ENCODE measurements at places on chromosomes 5 and 9. TPM values are rescaled to one million over a fixed set of nuclear protein-coding genes. Genes with fewer than 3 reads are reported as not detected.

DNA sequence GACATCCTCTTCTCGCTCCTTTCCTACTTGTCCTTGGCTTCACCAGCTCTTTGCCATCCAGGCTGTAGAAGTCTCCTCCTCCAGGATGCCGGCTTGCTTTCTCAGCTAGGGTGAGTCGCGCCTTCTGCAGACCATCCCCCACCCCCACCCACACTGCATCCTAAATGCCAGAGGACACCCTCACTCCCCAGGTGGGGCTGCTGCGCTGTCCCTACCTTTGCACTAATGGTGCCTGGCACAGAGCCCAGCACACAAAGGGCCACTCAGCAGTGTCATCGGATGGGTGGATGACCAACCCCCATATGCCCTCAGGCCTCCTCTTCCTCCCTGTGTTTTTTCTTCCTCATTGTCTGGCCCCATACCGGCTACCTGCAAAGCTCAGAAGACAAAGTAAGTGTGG lies 14.8 kb downstream of the IL9 start:
- DNase-seq: no peak

- no peak for DNase-seq
Measured at GRCh38 chr5:83277953-83278352, 193.6 kb upstream of the VCAN start.

- no peak for DNase-seq
Measured at GRCh38 chr9:107488375-107489143, 1.0 kb downstream of the KLF4 start.

GRCh38 chr9:105912863-105913516 lies 218.6 kb downstream of the TMEM38B start:
- DNase-seq: peak; percentile 70

The SLC25A51 gene
- total RNA-seq: 34.3 TPM

DNA sequence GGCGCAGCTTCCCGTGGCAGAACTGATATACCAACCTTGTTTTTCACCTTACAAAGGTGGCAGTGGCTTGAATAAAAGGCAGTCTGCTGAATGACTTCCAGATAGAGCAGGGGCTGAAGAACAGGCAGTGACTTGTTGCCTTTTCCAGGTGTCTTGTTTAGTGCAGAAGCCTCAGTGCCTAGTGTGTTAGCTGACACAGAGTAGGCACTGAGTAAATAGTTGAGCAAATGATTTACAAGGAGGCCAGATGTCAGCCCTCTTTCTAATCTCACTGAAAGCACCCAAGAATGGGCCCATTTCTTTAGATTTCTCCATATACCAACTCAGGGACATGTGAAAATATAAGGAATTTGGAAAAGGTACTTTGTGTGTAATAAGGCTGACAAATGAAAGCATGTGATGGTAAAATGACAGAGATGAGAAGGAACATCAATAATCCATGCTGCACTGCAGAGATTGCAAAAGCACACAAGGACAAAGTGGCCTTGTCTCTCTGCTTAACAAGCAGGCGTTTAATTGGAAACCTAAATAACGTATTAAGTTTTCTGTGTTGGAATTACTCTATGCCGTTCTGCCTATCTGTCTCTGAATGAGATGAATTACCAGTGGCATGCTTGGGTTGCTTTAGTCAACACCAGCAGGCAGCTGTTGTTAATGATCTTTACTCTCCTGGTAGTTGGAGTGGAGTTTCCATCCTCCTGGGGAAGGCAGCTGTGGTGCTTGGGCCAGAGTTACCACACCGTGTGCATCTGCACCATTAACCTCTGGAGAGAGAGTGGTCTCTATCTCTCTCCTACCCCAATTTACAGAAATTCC lies 360.1 kb upstream of the C9orf72 start:
- no peak for DNase-seq

DNA sequence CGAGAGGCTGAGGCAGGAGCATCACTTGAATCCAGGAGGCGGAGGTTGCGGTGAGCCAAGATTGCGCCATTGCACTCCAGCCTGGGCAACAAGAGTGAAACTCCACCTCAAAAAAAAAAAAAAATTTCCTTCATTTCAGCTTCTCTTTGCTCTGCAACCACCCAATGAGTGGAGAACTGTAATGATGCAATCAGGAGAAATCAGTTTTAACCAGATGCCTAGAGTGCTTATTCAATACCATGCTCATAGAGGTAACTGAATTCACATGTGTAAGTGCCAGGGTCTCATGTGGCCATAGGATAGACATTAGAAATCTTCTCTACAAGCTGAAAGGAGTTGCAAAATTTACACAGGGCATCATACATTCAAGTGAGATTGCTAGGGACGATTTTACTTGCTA lies 70.6 kb downstream of the HMHB1 start:
- no peak for DNase-seq

The ELAVL2 gene
- not detected for total RNA-seq

- peak; percentile 68 for DNase-seq
Measured at GRCh38 chr5:43041669-43042175, 1.6 kb upstream of the ANXA2R start.

DNA sequence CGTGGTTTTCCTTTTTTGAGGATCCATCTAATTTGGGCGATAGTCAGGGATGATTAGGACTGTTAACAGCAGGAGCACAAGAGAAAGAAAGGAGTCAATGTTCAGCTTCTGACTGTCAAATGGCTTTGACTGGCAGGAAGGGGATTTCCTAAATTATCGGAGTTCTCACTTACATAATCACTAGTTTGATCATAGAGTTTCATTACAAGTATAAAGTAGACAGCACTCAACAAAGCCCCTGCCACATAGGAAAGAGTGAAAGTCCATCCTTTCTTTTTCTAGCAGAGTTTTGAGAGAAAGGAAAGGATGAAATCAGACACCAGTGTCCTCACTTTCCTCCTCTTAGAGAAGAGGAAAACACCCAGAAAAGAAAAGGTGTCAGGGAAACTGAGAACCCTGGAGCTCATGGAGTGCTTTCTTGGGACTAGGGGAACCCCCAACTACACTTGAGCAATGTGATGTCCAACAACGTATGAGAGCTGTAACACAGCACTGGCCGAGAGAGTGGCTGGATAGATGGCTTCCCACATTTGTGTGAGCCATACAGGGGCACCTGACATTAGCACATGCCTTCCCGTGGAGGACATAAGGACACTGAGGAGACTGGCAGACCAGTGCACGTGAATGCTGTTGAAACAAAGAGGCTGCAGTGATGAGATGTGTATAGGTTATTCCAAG lies 26.0 kb upstream of the LPAR1 start:
- DNase-seq: no peak

DNA sequence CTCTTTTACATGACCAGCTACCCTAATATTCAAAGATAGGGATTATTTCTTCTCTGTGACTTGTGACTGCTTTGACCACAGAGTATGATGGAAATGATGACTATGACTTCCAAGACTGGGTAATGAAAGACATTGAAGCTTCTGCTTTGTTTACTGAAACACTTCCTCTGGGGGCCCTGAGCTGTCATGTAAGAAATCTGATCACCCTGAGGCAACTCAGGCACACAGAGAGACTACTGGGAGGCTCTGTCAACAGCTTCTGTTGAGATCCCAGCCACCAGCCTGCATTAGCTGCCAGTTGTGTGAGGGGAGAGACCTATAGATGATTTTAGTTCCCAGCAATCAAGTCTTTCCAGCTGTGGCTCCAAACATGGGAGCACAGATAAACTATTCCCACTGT lies 76.5 kb downstream of the KCTD16 start:
- DNase-seq: peak; percentile 0

DNA sequence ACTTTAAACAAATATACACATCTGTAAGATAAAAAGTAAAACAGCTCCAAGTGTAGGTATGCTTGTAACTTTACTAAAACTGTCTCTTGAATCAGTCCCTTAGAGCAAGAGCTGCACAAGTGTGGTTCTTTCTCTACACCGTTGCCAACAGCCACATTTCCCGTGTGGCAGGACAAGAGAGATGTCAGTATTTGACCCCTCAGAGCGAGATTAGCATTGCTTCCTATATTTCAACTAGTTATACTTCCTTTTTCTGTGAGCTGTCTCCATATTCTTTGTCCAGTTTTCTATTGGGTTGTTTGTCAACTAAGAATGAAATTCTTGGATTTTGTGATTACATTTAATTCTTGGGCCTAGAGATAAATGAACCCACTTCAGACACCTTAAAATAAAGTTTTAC lies 8.0 kb downstream of the PLIN2 start:
- no peak for DNase-seq

The PCDHA9 gene
- not detected for total RNA-seq

DNA sequence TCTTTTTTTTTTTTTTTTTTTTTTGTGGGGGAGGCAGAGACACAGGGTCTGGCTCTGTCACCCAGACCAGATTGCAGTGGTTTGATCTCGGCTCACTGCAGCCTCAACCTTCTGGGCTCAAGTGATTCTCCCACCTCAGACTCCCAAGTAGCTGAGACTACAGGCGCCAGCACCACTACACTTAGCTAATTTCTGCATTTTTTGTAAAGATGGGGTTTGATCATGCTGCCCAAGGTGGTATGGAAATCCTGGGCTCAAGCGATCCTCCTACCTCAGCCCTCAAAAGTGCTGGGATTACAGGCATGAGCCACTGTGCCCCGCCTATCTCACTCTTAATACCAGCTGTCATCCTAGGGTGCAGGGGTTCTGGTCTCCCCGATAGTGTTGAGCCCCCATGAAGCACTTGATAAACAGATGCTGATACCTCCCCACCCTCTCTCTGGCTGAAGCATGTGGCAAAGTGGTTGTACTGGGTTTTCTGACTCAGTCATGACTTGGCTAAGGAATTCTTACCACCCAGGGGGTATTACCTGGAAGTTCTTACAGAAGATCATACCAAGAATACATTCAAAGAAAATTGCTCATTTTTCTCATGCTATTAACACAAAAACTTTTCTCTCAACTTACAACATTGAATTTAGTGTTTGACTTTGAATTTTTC lies 110.2 kb upstream of the DAPK1 start:
- DNase-seq: peak; percentile 12

GRCh38 chr5:17415321-17415758 lies 82.7 kb upstream of the TAF11L2 start:
- DNase-seq: no peak

DNA sequence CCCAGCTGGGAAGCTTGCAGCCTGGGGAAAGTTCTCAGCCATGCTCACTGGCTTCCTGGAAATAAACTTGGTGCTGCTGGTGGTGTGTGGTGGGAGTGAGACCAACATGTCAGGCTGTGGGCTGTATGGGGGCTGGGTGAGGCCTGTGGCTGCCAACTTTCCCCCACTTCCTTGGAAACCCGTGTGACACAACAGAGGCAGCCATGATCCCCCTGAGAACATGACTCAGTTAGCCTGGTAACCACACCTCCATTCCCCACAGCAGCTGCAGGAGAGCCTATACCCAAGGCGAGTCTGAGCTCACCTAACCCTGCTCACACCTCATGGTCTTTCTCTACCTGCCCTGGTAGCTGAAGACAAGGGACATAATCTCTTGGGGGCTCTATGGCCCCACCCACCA lies 72.7 kb upstream of the RGMB start:
- peak; percentile 54 for DNase-seq

GRCh38 chr5:149940941-149941644 lies 3.5 kb downstream of the PDE6A start:
- DNase-seq: peak; percentile 40

DNA sequence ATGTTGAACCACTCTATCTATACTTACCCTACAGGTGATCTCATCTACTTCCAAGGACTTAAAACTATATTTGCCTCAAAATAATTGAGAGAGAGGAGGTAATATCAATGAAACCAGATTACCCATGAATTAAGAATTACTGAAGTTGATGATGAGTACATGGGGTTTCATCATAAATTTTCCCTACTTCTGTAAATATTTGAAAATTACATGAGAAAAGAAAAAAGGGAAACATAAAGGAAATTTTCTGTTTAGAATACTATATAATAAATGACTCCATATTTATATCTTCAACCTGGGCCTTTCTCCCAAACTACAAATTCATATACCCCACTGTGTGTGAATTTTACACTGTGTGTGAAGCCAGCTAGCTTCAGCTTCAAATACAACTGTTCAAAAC lies 2.6 kb downstream of the TSTD2 start:
- no peak for DNase-seq

The FOXD4L5 gene
- total RNA-seq: not detected

DNA sequence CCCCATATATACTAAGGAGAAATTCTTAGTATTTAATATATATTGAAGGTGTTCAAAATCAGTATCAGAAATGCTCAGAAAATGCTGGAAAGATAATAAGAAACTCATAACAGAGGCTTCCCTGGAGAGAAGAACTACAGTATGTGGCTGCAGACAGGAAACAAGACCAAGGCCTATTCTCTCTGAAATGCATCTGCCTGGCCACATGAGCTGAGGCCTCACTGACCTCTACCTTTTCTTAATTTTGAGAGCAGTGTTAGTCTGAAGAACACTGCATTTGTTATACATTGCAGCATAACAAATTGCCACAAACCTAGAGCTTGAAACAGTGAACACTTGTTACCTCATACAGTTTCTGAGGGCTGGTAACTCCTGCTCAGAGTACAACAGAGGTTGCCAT lies 133.4 kb upstream of the SPEF2 start:
- DNase-seq: no peak

GRCh38 chr5:45796959-45797553 lies 100.9 kb upstream of the HCN1 start:
- DNase-seq: no peak

The SLC45A2 gene
- total RNA-seq: not detected

DNA sequence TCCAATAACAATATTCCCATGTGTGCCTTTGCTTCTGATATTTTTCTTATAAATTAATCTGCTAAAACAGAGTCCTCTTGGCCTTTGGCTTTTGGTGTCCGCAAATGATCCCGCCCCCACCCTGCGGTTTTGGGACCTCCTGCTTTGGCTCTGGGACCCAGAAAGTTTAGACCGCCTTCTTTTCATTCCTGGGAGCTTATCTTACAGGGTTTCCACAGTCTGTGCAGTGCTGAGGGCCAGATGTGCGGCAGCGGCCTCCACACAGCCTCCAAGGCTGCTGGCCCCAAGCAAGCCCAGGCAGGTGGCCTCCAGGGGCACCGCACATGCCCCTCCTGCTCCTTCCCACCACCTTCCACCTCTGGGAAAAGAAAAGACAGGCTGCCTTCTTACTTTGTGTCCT lies 191.5 kb downstream of the ERCC6L2 start:
- no peak for DNase-seq

DNA sequence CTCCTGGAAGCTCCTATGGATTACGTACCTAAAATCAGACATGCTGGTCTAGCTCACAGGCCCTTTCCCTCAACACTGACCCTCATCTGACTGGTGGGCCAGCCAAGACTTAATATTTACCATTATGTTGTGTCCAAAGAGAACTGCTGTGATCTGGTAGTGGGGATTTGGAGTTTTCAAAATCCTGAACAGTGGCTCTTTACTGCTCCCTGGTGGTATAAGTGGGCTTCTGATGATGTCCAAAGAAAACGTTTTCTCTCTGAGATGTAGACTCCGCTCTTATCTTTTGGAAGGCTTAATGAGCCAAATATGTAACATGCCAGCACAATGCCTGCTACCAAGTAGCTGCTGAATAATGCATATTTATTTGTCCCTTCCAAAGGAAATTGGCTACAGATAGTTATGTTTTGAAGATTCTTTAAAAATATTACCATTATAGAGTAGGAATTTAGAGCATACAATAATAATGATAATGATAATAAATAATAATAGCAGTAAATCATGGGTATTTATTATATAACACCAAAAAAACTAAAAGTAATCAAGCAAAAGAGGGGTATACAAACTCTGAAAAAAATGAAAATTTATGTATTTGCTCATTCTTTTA lies 406.6 kb upstream of the TNC start:
- peak; percentile 52 for DNase-seq
